Stimulated activated CD4-positive, alpha-beta T cell treated with anti-CD3 and anti-CD28 coated beads, Interleukin-15, amount 100 ng/mL, for 48 hours (primary cell): ENCODE measurements at places on chromosomes 7 and 10.

GRCh38 chr7:77571801-77572200, 34.7 kb downstream of the PTPN12 start:
- DNase-seq: no peak

DNA sequence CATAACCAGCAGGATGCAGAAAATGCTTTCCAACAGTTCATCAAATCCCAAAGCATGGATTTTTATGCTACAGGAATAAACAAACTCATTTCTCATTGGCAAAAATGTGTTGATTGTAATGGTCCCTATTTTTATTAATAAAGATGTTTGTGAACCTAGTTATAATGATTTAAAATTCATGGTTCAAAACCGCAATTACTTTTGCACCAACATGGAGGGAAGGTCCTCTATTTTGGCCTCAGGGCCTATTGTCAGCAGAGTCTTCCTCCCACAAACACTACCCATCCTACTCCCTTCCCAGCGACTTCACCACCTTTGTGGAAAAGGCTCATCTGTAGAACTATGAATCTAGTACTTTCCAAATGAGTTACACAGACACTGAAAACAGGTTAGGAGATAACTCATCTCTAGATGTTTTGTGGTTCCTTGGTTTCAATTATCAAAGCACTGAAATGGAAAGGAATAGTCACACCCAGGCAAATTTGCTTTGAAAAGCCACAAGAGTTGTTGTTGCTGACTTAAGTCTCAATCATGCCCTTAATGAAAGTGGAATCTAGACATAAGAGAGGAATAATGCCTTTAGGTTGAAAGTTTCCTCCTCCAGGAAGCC, 59.4 kb upstream of the FRMD4A start:
- DNase-seq: peak; percentile 20

DNA sequence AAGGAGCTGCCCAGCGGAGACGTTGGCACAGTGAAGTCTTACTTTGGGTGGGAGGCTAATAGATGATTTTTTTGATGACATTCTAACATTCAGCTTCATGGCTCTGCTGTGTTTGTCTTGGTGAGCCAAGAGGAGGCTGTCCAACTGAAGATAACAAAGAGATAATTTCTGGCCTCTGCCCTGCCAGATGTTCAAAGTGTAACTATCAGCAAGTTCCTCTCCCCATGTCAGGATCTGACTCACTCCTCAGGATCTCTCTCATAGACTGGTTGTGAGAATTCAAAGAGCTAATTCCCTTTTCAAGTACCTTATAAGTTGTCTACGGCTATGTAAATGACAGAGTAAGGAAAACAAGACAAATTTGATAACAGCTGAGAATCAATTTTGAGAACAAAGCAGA, 1340.9 kb downstream of the XPNPEP1 start:
- DNase-seq: no peak

- DNase-seq: no peak
Observed at GRCh38 chr10:18980089-18980629, 68.4 kb upstream of the MALRD1 start.

- DNase-seq: no peak
Observed at GRCh38 chr10:86596266-86596665, 58.1 kb upstream of the OPN4 start.

DNA sequence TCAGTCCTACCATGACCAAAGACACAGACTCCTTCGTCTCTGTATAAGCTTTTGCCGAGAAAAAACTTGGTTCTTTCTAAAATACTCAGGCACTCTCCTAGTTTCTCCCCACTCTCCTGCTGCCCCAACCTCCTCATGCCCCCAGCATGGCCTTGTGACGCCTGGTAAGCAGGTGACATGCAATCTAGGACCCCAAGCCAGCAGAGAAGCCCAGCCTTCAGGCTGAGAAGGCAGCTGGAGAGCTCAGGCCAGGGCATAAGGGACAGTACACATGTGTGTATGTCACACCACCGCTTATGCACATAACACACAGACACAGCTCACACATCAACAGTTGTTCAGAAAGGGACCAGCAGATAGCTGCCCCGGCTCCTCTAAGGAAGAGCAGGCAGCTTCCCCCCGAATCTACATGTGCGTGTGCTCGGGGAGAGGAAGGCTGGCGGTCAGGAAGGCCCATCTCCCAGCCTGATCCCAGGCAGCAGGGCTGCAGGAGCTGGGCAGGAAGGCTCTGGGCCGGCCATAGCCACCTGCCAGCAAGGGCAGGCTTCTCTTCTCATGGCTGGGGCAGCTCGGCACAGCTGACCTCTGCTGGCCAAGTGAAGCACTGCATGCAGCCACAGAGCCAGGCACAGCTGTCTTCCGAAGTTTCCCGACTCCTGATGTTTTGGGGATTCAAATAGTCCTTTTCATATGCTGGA, 8.5 kb downstream of the DDX56 start:
- DNase-seq: peak; percentile 22

DNA sequence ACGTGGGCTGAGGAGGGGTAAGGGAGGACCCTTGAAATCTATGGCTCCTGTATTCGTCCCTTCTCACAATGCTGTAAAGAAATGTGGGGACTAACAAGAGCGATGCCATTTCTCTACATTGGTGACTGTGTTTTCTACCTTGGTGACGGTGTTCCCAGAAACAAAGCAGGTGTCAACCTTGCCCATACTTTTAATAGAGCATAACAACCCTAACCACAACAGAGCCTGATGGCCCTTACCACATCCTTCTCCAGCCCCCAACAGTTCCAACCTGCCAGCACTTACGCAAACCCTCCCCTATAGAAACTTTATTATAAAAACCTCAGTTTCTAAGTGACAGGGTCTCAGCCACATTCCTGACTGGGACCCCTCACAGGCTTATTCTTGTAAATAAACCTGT, 28.2 kb upstream of the ADCYAP1R1 start:
- DNase-seq: no peak

DNA sequence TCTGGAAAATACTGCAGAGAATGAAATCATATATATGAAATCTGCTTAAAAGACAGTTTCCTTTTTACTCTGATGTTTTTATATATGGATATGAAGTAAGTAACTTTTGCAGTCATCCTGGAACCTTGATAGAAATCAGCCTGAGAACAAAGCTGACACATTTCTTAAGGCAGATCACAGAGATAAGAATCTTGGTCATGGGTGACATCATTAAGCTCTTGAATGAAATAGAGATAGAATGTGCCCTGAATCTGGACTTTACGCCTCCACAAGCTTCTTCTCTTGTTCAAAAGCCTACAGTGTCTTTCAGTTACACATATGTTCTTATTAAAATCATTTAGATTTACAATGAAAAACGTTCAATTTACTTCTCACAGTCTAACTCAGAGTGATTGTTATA, 319.1 kb upstream of the CNTNAP2 start:
- no peak for DNase-seq

- no peak for DNase-seq
Observed at GRCh38 chr7:42886893-42887505, 24.9 kb downstream of the C7orf25 start.

DNA sequence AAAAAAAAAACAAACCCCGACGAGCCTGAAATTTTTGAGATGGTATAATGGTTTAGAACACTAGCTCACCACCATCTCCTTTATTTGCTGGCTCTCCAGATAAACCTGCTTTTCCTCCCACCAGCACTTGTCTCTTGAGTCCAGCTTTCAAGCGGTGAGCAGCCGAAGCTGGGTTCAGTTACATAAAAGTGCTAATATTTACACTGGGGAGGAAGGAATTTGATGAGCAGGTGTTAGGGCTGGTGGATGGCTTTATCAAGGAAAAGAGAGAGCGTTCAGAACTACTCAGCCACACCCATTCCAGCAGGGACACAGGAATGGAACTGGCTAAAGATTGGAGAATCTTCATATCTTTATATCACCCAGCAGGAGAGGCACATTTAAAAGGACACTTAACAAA, 6.6 kb upstream of the CALML3 start:
- no peak for DNase-seq
